ENCODE measurements at places on chromosomes 7 and 10. TPM values are rescaled to one million over a fixed set of nuclear protein-coding genes. Genes with fewer than 3 reads are reported as not detected.

- H3K36me3 ChIP-seq, result no peaks in the 10 kb centered on the region
- no peak overlapping the region for H3K27ac ChIP-seq
- no peaks in the 10 kb centered on the region for H3K27me3 ChIP-seq
These were observed 47.2 kb downstream of the MALSU1 start for GRCh38 chr7:23346316-23346715.

GRCh38 chr10:34766266-34766600 is 48.9 kb downstream of the PARD3 start:
- H3K27me3 ChIP-seq, result no peaks in the 10 kb centered on the region
- H3K36me3 ChIP-seq, result no peaks in the 10 kb centered on the region
- no peak overlapping the region for H3K4me3 ChIP-seq

DNA sequence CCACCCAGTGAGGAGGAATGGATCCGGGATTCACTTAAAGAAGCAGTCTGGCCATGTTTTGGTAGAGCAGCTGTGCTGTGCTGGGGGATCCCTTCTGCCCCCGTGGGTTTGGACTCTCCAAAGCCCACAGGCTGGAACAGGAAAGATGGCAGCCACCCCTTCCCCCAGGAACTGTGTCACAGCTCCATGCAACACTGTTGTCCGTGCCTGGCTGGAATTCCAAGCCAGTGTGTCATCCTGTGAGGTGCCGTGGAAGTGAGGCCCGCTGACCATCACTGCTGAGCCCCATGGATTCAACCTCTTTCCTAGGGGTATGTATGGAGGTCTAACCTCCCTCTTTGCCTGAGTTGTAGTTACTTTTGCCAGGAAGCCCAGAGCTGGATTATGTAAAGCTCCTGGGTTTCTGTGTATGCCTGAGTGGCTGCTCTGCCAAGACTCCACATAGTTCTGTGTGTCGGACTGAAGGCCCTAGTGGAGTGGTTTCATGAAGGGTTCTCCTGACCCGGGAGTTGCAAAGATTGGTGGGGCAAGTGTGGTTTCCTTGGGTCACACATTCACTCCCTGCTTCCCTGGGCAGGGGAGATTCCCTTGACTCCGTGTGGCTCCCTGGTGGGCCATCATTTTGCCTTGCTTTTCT is 35.1 kb upstream of the PCGF5 start:
- DNase-seq, result no peak
- no peaks in the 10 kb centered on the region for H3K36me3 ChIP-seq
- H3K4me1 ChIP-seq, result peaks cover 3% of the 10 kb centered on the region
- H3K27me3 ChIP-seq, result no peaks in the 10 kb centered on the region
- H3K4me3 ChIP-seq, result no peak overlapping the region

DNA sequence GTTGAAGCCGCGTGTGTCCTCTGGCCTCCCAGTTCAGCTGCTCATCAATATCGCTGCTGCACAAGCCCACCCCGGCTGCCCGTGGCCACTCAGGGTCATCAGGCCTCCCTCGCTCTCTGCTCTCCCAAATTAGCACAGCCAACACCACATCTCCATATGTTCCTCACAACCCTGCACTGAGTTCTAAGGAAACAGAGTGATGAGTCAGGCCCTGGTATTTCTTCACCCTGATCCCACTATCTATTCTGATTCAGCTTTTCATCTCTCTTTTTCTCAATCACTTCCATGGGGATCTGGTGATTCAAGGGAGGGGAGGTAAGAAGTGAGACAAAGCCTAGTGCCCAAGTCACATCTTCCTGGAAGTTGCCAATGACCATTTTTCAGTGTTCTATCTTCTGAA is 23.8 kb downstream of the CYTH3 start:
- no peak overlapping the region for H3K27ac ChIP-seq
- no peak for DNase-seq
- peaks cover 4% of the 10 kb centered on the region for H3K4me1 ChIP-seq
- H3K36me3 ChIP-seq, result no peaks in the 10 kb centered on the region
- H3K4me3 ChIP-seq, result no peak overlapping the region

DNA sequence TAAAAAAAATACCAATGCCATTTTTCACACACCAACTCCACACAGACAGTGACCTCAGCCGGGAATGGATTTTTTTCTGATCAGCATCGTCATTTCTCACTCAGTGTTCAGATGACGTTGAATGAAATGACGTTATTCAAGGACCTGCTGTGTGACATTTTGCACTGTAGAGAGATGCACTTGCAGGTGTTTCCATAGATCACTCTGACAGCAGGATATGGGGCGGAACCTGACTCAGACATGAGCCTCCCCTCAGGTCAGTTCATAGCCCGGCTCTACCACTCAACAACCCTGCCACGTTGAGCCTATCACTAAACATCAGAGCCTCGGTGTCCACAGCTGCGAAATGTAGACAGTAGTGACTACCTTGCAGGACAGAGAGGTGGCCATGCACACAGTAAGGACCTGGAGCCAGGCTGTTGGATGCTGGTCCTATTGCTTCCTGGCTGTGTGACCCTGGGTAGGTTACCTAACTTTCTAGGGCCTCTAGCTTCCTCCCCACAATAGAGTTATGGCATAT is 41.4 kb upstream of the ANTXRL start:
- DNase-seq, result no peak
- H3K4me3 ChIP-seq, result no peak overlapping the region
- H3K27me3 ChIP-seq, result no peaks in the 10 kb centered on the region
- no peak overlapping the region for H3K27ac ChIP-seq
- H3K36me3 ChIP-seq, result no peaks in the 10 kb centered on the region
- H3K4me1 ChIP-seq, result no peaks in the 10 kb centered on the region

DNA sequence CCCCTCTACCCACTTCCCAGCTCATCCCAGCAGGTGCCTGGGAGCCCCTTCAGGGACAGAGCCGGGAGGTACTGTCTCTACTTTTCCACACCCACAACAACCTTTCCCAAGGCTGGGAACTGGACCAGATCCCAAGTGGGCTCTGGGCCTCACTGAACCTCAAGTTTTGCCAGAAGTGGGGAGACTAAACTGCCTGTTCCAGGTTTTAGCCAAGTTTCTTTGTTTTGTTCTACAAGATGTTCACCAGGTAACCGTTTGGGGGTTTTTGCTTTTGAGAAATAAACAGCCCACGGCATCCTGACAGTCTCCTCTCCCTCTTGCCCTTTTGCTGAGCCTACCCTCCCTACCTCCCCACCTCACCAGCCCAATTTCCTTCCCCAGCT is 10.6 kb upstream of the EMX2 start:
- no peak overlapping the region for H3K27ac ChIP-seq
- no peaks in the 10 kb centered on the region for H3K36me3 ChIP-seq
- DNase-seq, result no peak
- H3K27me3 ChIP-seq, result no peaks in the 10 kb centered on the region
- H3K4me1 ChIP-seq, result no peaks in the 10 kb centered on the region

DNA sequence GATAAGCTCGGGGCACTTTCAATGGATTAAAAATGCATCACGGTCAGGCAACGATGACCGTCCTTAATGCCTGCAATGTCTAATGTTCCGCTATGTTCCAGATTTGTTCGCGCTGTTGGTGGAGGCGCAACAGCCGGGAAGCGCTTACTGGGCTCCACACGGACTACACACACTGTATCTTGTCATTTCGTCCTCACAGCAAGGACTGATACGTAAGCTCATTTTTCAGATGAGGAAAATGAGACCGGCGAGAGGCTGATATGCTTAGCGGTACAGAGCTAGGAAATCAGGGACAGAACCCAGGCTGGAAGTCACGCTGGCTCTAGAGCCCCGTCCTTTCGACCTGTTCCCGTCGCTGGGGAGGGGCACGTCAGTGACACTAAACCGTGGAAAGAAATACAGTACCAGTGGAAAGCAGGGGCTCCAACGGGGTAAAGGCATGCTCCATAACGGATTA is 670 bp downstream of the TPK1 start:
- peak overlapping the region; percentile 64 for H3K4me3 ChIP-seq
- DNase-seq, result peak; percentile 50
- H3K27me3 ChIP-seq, result no peaks in the 10 kb centered on the region
- H3K27ac ChIP-seq, result peak overlapping the region; percentile 91
- no peaks in the 10 kb centered on the region for H3K36me3 ChIP-seq

DNA sequence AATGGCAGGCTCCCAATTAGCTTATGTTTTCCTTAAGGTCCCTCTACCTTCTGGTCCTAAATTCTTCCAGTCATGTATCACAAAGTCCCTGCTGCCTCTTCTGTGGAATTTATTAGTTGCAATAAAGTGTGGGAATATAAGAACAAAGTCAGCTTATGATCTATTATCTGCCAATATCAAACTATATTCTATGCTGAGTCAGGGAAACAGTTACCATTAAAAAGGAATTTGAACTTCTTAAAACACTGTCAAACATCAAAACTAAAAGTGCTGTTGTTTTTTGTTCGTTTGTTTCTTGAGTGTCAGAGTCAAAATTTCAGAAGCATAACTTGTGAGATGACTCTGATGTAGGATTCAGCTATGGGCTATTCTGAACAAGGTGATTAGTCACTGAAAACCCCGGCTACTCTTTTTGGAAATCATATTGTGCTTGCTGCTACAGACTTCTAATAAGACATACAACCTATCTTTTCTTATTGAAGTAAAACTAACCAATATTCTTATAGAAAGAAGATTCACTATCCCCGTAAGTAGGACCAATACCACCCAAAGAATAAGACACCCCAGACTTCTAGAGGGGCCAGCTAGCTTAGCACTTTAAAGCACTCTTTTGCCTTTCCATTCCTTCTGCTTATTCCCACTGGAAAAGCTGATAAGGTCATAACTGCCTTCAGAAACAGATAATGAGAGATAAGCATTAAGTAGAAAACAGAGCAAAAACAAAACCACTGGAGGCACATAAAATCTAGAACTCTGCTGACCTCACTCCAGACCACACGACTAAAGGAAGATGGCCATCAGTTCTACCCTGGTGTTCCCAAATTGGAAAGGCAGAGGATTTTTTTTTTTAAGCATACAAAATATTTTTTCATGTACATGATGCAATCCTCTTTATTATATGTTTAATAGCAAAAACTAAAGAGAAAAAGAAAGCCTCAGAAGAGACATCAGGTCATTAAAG is 370.6 kb downstream of the PARD3 start:
- H3K36me3 ChIP-seq, result no peaks in the 10 kb centered on the region
- no peak overlapping the region for H3K27ac ChIP-seq
- DNase-seq, result no peak
- H3K4me1 ChIP-seq, result peaks cover 6% of the 10 kb centered on the region

GRCh38 chr10:11304906-11305585 is 287.4 kb downstream of the CELF2 start:
- H3K27me3 ChIP-seq, result no peaks in the 10 kb centered on the region
- DNase-seq, result no peak
- H3K4me3 ChIP-seq, result no peak overlapping the region
- H3K27ac ChIP-seq, result no peak overlapping the region
- H3K4me1 ChIP-seq, result no peaks in the 10 kb centered on the region

DNA sequence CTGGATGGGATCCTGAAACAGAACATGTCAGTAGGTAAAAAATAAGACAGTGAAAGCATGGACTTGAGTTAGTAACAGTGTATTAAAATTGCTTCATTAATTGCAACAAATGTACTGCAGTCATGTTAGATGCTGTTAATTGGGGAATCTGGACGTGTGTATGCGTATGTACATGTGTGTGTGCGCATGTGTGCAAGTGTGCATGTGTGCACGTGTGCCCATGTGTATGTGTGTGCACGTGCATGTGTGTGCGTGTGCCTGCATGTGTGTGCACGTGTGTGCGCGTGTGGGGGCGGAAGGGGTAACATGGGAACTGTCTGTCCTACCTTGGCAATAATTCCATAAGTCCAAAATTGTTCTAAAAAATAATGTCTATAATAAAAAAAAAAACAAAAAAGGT is 67.3 kb downstream of the SMURF1 start:
- no peak overlapping the region for H3K27ac ChIP-seq
- no peak for DNase-seq

GRCh38 chr7:112101201-112101846 is 104.9 kb downstream of the DOCK4 start:
- DNase-seq, result no peak
- no peaks in the 10 kb centered on the region for H3K27me3 ChIP-seq
- no peak overlapping the region for H3K4me3 ChIP-seq
- H3K4me1 ChIP-seq, result peaks cover 1% of the 10 kb centered on the region

- no peaks in the 10 kb centered on the region for H3K36me3 ChIP-seq
- no peak overlapping the region for H3K27ac ChIP-seq
- H3K4me1 ChIP-seq, result peaks cover 4% of the 10 kb centered on the region
- no peaks in the 10 kb centered on the region for H3K27me3 ChIP-seq
- no peak for DNase-seq
These were observed 23.5 kb upstream of the FAM180A start for GRCh38 chr7:135771961-135772638.

DNA sequence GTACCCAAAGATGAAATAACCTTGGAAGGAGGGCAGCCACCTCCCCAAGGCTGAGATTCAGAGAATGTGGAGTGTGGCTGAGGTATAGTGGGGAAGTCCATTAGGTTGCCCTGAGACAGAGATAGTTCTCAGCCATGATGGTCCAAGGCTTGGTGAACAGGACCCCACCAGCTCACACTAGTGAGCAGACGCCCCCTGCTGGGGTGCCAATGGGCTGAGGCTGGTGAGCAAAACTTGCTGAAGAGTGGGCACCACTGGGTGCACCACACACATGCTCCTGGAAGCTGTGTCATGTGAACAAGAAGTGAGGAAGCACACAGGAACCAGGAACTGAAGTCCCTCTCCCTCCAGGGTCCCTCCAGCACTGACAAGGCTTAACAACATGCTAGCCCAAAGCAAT is 8.9 kb downstream of the FBXL13 start:
- H3K4me3 ChIP-seq, result no peak overlapping the region
- H3K36me3 ChIP-seq, result no peaks in the 10 kb centered on the region
- peaks cover 3% of the 10 kb centered on the region for H3K4me1 ChIP-seq
- H3K27me3 ChIP-seq, result no peaks in the 10 kb centered on the region
- no peak overlapping the region for H3K27ac ChIP-seq

DNA sequence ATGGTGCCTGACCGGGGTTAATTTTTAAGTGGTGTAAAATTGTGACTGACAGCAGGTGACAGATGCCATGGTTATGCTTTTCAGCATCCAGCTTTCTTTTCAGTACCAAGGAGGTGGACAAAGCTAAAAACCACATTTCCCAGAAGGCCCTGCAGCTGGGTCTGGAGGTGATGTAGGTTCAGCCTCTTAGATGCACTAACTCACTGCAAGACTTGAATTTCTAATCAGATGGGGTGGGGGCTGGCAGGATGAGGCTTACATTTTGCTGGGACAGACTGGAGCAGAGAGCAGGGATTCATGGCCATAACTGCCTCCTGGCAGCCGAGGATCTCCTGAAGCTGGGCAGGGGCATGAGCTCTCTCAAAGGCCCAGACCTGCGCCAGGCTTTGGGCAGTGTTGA is 52.4 kb downstream of the PDIA4 start:
- no peak for DNase-seq
- no peaks in the 10 kb centered on the region for H3K36me3 ChIP-seq
- no peak overlapping the region for H3K4me3 ChIP-seq
- H3K27ac ChIP-seq, result no peak overlapping the region

- H3K27me3 ChIP-seq, result no peaks in the 10 kb centered on the region
- H3K36me3 ChIP-seq, result no peaks in the 10 kb centered on the region
- no peak for DNase-seq
- H3K4me3 ChIP-seq, result no peak overlapping the region
- peaks cover 1% of the 10 kb centered on the region for H3K4me1 ChIP-seq
- no peak overlapping the region for H3K27ac ChIP-seq
These were observed 94.9 kb upstream of the EEPD1 start for GRCh38 chr7:36058020-36058592.

MOGAT3 gene
- total RNA-seq, result not detected

C10orf53 gene
- not detected for total RNA-seq

SRRM3 gene
- total RNA-seq, result 6.6 TPM

XPNPEP1 gene
- 39.6 TPM for total RNA-seq

Data from ovary (tissue), 10 donors.